Activated T-helper 1 cell treated with anti-CD3 and anti-CD28 coated beads, Interleukin-12 subunit alpha, Interleukin-12 subunit beta, Interleukin-2, Interleukin-4 antibody, amounts not matched to agents 30 ng/mL and 10 ng/mL and 1 ng/mL, durations not matched to agents 14 hours and 24 hours and 36 hours (primary cell): ENCODE measurements at places on chromosomes 4 and X.

GRCh38 chr4:3599951-3600350 is 67.7 kb upstream of the LRPAP1 start:
- no peaks in the 10 kb centered on the region for H3K36me3 ChIP-seq
- H3K4me1 ChIP-seq = no peaks in the 10 kb centered on the region
- H3K27ac ChIP-seq = no peak overlapping the region
- no peaks in the 10 kb centered on the region for H3K27me3 ChIP-seq
- H3K4me3 ChIP-seq = no peak overlapping the region

DNA sequence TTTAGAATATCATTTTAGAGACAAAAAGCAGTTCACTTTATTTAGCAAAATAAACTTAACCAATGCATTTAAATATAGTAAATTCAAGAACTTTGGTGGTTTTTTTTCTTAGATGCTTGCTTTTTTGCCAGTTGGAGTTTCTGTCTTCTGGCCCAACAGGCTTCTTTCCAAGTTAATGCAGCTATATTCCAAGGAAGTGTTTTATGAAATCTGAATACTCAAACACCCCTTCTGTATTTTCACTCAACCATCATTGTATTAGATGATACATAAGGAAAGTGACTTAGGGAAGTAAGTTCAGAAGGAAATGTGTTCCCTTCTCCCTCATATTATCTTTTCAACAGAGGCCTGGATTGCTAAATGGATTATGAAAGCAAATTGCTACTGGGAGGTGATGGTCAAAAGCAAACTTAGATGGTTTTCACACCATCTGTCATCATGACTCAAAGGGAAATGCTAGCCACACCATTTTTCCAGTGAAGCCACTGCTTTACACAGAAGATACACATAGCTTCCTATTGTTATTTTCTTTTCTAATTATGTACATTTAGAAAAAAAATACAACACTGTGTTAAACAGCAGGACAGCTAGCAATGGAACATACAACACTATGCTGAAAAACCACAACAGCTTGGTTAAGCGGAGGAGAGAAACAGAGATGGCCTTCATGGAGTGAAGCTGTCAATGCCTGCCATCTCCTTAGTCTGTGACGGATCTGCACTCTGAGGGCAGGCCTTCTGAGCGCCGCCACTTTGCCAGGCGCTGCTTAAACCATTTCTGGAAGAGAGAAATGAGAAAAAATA is 32.9 kb downstream of the HOPX start:
- peaks cover 2% of the 10 kb centered on the region for H3K27me3 ChIP-seq
- DNase-seq = no peak
- H3K4me1 ChIP-seq = peaks cover 62% of the 10 kb centered on the region
- peak overlapping the region; percentile 87 for H3K27ac ChIP-seq

DNA sequence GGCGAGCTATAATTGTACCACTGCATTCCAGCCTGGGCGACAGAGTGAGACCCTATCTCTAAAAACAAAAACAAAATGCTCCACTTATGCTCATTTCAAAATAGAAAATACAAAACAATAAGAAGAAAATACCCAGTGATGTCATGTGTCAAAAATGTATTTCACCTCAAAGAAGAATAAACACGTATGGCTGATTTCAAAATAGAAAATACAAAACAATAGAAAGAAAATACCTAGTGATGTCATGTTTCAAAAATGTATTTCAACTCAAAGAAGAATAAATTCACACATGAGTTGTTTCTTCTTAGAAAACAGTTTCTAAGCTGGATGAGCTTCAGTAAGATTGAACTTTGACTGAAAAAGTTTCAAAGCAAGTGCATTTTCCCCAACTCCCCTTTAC is 20.3 kb upstream of the PDCL2 start:
- no peak for DNase-seq
- H3K27me3 ChIP-seq = no peaks in the 10 kb centered on the region

DNA sequence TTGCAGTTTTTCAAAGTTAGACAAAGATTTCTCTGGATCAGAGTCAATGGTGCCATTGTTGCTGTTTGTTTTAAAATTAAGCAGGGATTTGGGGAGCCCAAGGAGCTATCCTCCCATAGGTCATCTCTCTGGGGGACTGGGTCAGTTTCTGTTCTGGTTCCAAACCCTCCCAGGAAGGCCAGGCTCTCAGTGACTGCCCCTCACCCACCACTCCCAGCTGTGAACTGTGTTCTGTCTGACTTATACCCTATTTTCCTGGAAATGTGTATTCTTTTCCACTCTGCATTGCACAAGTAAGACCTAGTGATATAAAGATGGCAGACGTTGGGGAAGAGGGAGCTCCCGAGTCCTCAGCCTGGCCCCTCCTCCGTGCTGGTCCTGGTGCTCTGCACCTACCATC is 65.8 kb downstream of the NHS start:
- no peak overlapping the region for H3K27ac ChIP-seq
- H3K27me3 ChIP-seq = no peaks in the 10 kb centered on the region
- no peaks in the 10 kb centered on the region for H3K4me1 ChIP-seq
- no peak for DNase-seq
- H3K36me3 ChIP-seq = no peaks in the 10 kb centered on the region

- H3K4me1 ChIP-seq = no peaks in the 10 kb centered on the region
- no peak overlapping the region for H3K4me3 ChIP-seq
- H3K27me3 ChIP-seq = peaks cover 2% of the 10 kb centered on the region
- H3K36me3 ChIP-seq = no peaks in the 10 kb centered on the region
- H3K27ac ChIP-seq = no peak overlapping the region
- DNase-seq = no peak
Observed at GRCh38 chr4:158201876-158202275, 8.4 kb upstream of the TMEM144 start.

GRCh38 chr4:185896817-185897488 is 85.0 kb upstream of the SORBS2 start:
- no peak for DNase-seq
- H3K27me3 ChIP-seq = no peaks in the 10 kb centered on the region
- no peaks in the 10 kb centered on the region for H3K4me1 ChIP-seq
- no peak overlapping the region for H3K27ac ChIP-seq
- H3K36me3 ChIP-seq = no peaks in the 10 kb centered on the region
- H3K4me3 ChIP-seq = no peak overlapping the region

DNA sequence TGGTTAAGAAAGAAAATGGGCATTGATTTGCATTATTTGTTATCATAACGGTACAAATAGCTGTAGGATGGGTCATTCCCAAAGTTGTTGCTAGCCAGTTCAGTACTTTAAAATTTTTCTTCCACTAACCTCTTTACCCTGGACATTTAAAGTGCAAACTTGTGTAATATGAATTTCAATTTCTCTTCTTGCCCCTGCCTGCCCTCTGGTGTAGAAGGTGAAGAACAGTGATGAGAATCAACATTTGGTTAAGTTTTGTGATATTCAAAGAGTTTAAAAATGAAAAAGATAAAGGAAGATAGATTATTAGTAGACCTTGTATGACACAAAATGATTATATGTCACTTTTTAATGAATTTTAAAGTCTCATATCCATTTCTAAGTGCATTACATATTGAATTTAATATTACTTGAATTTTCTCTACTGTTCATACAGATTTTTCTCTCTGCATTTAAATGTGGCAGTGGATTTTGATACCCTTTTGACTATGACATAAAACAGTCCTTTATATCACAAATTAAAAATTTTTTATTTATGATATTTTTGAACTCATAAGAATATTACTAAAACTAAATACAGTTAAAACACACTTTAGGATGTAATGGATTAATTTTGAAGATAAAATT is 337.7 kb downstream of the BMPR1B start:
- H3K4me1 ChIP-seq = no peaks in the 10 kb centered on the region
- H3K27me3 ChIP-seq = peaks cover 7% of the 10 kb centered on the region
- H3K36me3 ChIP-seq = no peaks in the 10 kb centered on the region
- no peak overlapping the region for H3K27ac ChIP-seq

DNA sequence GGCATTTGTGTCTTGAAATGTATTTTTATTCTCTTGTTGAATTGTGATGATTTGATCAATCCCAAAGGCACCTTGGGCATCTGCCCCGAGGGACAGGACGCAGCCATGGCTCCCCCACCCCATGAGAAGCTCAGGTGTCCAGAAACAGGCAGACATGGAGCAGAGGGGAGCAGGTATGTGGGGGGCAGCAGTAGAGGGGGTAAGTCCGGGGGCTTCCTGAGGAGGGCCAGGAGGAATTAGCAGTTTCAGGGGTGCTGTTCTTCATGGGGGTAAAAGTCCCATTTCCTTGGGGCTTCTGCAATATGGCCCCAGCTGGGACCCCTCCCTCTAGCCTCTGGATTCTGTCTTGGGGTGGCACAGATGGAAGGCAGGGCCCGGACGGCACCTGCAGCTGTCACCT is 67.0 kb upstream of the HMX1 start:
- DNase-seq = no peak
- no peaks in the 10 kb centered on the region for H3K36me3 ChIP-seq
- no peak overlapping the region for H3K4me3 ChIP-seq
- no peak overlapping the region for H3K27ac ChIP-seq
- no peaks in the 10 kb centered on the region for H3K4me1 ChIP-seq
